Hematopoietic multipotent progenitor cell treated with erythropoietin and hydrocortisone succinate and interleukin-3 and kit ligand, for 4 days (in vitro differentiated cells): ENCODE measurements at places on chromosomes 4 and X.

DNA sequence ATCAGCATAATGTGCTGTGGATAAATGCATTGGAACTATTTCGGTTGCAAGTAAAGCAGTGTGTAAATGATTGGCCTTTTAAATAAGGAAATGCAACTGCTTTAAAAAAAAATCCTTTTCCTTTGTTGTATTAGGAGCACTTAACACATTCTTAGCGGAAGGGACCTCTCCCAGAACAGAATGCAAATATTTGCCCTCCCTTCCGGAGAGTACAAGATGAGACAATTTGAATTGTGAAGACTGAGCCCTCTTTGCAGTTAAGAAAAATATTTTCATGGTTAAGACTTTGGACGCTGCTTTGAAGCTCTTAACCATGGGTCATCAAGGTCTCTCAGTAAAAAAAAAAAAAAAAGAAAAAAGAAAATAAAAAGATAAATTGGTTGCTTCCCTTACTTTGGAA is 9.5 kb upstream of the NOX1 start:
- DNase-seq, result no peak

DNA sequence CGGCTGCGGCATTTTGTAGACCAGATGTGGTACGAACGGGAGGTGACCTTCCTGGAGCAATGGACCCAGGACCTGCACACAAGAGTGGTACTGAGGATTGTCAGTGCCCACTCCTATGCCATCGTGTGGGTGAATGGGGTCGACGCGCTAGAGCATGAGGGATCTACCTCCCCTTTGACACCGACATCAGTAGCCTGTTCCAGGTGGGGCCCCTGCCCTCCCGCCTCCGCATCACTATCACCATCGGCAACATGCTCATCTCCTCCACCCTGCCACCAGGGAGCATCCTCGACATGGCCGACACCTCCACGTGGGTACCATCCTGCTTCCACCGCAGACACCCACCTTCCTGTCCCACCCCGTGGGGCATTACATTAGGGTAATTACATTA is 46.2 kb downstream of the SMARCA5 start:
- DNase-seq, result peak; percentile 25

DNA sequence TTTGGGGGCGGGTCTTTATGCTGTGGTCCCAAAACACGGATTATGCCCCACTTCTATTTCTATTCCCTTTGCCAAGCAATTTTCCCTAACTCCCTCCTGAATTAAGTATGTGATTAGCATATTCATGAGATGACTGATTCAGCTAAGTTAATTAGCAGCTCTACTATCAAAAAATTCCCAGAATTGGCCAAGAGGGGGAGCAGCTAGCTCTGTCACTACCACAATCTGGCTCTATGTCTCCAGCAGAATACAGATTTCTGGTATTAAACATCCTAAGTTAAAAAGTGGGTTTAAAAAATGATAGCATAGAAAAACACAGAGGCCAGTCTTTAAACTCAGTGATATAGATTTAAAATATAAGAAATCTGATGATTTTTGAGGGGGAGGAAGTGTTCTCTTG is 80.3 kb downstream of the GPC4 start:
- DNase-seq, result peak; percentile 54

DNA sequence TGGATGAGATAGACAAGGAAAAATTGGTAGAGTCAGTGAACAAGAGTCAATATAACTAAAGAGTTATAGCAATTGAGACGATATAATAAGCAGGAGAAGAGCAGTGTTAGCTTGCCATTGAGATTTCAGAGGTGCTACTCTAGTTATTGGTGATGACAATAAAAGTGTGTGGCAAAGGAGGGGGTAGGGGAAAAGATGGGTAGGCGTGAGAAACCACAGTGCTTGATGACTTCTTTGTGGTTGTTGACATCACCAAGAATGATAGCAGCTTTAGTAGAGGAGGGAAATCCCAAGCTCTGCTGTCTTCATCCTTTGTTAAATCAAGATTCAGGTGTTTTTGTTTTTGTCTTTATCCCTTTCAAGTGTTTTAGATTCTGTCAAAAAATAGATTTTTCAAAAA is 179.9 kb upstream of the PPP3CA start:
- no peak for DNase-seq

- DNase-seq, result no peak
Observed at GRCh38 chr4:47213971-47214370, 182.6 kb downstream of the GABRB1 start.

- no peak for DNase-seq
Observed at GRCh38 chr4:108044951-108045686, 55.4 kb downstream of the HADH start.

DNA sequence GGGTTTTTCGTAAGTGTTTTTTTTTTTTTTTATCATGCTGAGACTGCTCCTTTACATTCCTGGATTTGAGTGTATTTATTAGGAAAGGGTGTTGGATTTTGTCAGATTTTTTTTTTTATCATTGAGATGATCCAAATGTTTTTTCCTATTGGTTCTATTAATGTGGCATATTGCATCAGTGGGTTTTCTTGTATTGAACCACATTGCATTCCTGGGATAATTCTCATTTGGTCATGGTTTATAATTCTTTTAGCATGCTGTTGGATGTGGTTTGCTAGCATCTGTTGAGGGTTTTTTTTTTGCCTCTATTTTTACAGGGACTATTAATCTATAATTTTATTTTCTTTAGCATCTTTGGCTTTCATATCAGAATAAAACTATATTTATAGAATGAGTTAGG is 28.8 kb downstream of the COL4A5 start:
- DNase-seq, result no peak

DNA sequence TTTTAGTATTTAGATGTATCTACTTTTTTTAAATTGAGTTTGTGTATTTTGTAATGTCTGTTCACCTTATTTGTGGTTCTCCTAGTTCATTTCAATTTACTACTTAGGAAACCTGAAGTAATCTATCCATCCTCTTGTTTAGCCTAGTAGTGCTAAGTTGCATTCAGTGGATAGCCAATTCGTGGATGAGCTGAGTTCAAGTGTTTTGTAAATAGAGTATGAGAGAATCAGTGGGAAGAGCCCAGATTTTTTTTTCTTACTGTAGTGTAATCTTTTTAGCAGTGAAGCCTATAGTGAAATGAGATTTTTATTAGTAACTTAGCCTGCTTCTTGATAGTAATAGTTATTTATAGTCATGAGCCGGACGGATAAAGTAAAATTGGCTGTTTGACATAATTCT is 21.7 kb downstream of the STAG2 start:
- no peak for DNase-seq
